ENCODE measurements at places on chromosomes 12 and 14. TPM values are rescaled to one million over a fixed set of nuclear protein-coding genes. Genes with fewer than 3 reads are reported as not detected.

The PPP4R4 gene
- total RNA-seq = 17.4 TPM

The TMEM121 gene
- 1.4 TPM for total RNA-seq

The FERMT2 gene
- total RNA-seq = 34.2 TPM

The SDSL gene
- total RNA-seq = 9.6 TPM

The ACRBP gene
- total RNA-seq = 0.50 TPM

The ZDHHC22 gene
- total RNA-seq = not detected

The SGPP1 gene
- total RNA-seq = 55.7 TPM

The OVCH1 gene
- total RNA-seq = 0.28 TPM

The LGR5 gene
- not detected for total RNA-seq
